ENCODE measurements at places on chromosomes 16 and 17. TPM values are rescaled to one million over a fixed set of nuclear protein-coding genes. Genes with fewer than 3 reads are reported as not detected.

Gene ZNF629
- 8.6 TPM for total RNA-seq

Gene MYH2
- not detected for total RNA-seq

Gene RPH3AL
- total RNA-seq, result 89.5 TPM

Gene AOC2
- total RNA-seq, result 1.0 TPM

Gene TBX6
- 1.8 TPM for total RNA-seq

DNA sequence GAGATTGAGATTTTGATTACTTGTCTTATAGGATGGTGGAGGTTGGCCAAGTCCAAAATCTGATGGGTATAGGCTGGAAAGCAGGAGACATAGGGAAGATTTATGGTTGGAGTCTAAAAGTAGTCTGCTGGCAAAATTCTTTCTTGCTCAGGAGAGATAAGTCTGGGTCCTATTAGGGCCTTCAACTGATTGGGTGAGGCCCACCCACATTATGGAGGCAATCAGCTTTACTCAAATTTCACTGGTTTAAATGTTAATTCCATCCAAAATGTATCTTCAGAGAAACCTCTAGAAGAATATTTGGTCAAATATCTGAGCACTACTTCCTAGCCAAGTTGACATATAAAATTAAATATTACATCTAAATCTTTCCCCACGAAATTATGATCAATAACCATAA is 31.7 kb upstream of the CDH8 start:
- no peaks in the 10 kb centered on the region for H3K36me3 ChIP-seq
- no peaks in the 10 kb centered on the region for H3K4me1 ChIP-seq
- no peak overlapping the region for H3K27ac ChIP-seq
- no peak for DNase-seq

DNA sequence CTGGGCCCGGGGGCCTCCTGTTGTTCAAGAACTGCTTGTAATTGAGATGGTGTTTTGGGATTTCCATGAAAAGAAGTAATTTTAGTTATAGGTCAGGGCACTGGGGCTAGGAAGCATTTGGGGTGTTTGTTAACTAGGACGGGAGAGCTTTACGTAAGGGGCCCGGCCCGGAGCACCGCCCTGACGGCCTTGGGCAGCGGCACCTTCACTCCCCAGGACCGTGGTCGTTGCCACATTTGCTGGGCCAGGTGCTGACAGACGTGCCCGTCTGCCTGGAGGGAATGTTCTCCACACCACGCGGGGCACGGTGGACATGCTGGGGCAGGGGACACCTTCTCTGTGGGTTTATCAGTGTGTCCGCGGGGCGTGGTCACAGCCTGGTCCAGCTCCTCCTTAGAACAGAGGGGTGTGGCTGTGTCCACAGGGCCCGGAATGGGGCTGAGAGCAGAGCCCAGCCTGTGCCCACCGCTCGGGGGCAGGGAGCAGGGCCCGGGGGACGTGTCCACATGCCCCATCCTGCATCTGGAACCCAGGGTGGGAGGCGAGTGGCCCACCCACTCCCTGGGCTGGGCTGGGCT is 57.7 kb downstream of the BAIAP2 start:
- H3K27me3 ChIP-seq, result no peaks in the 10 kb centered on the region
- H3K4me3 ChIP-seq, result no peak overlapping the region
- H3K27ac ChIP-seq, result no peak overlapping the region
- H3K36me3 ChIP-seq, result no peaks in the 10 kb centered on the region
- H3K4me1 ChIP-seq, result peaks cover 22% of the 10 kb centered on the region

DNA sequence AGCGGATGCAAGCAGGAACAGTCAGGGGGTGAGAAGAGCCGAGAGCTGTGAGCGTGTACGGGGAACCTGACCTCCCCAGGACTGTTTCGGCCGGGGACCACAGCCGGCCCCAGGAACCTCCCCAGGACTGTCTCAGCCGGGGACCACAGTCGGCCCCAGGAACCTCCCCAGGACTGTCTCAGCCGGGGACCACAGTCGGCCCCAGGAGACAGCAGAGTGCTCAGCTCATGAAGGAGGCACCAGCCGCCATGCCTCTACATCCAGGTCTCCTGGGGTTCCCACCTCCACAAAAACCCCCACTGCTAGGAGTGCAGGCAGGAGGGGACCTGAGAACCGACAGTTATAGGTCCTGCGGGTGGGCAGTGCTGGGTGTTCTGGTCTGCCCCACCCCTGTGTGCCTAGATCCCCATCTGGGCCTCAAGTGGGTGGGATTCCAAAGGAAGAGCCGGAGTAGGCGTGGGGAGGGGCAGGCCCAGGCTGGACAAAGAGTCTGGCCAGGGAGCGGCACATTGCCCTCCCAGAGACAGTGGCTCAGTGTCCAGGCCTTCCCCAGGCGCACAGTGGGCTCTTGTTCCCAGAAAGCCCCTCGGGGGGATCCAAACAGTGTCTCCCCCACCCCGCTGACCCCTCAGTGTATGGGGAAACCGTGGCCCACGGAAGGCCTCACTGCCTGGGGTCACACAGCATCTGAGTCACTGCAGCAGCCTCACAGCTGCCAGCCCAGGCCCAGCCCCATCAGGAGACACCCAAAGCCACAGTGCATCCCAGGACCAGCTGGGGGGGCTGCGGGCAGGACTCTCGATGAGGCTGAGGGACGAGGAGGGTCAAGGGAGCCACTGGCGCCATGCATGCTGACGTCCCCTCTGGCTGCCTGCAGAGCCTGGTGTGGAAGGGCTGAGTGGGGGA is 4.3 kb downstream of the RHBDF1 start:
- DNase-seq, result no peak
- H3K4me3 ChIP-seq, result no peak overlapping the region
- H3K27ac ChIP-seq, result no peak overlapping the region
- H3K36me3 ChIP-seq, result no peaks in the 10 kb centered on the region
- H3K4me1 ChIP-seq, result peaks cover 42% of the 10 kb centered on the region

DNA sequence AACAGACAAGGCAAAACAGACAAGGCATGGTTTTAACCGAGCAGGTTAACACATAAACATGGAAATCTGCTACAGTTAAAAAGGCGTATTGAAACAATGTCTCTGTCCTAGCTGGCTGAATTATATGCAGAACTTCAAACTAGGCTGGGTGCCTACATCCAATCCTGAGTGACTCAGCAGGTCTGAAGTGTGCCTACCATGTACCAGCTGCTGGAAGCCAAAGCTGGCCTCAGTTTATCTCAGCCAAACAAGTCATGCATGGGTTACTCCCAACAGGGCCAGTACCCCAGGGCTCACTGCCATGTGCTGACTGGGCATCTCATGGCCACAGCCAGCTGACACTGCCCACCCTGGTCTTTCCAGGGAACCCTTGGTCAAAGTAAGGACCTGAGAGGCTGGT is 4.0 kb downstream of the C1QBP start:
- H3K36me3 ChIP-seq, result no peaks in the 10 kb centered on the region
- no peak overlapping the region for H3K27ac ChIP-seq
- no peak overlapping the region for H3K4me3 ChIP-seq
- peaks cover 24% of the 10 kb centered on the region for H3K4me1 ChIP-seq
- no peak for DNase-seq
- H3K27me3 ChIP-seq, result no peaks in the 10 kb centered on the region

DNA sequence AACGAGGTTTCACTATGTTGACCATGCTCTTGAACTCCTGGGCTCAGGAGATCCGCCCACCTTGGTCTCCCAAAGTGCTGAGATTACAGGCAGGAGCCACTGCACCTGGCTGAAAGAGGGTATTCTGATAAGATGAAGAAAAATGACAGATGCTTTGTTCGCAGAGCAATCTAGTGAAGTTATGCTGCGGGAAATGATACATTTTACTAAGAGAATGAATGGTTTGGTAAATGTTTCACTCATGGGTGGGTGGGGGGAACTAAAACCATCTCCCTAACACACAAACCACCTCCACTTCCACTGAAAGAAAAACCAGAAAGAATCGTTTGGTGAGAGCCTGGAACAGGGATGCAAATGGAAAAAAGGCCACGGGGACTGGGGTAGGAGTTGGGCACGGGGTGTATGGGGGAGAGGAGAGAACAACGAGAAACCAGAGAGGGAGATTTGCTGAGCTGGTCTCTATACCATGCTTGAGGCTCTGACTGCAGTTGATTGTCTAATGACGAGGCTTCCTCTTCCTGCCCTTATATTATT is 19.0 kb upstream of the XYLT2 start:
- H3K27me3 ChIP-seq, result no peaks in the 10 kb centered on the region
- no peak overlapping the region for H3K4me3 ChIP-seq
- no peak for DNase-seq
- no peaks in the 10 kb centered on the region for H3K36me3 ChIP-seq

- peak; percentile 97 for DNase-seq
- H3K36me3 ChIP-seq, result no peaks in the 10 kb centered on the region
- peak overlapping the region; percentile 98 for H3K27ac ChIP-seq
Observed at GRCh38 chr16:31138621-31139578, 3.4 kb upstream of the PRSS8 start.

GRCh38 chr17:31295489-31295871 is 1.6 kb downstream of the OMG start:
- no peaks in the 10 kb centered on the region for H3K27me3 ChIP-seq
- no peaks in the 10 kb centered on the region for H3K36me3 ChIP-seq
- H3K4me1 ChIP-seq, result no peaks in the 10 kb centered on the region
- H3K27ac ChIP-seq, result no peak overlapping the region
- no peak for DNase-seq
- H3K4me3 ChIP-seq, result no peak overlapping the region

- no peak for DNase-seq
- no peak overlapping the region for H3K27ac ChIP-seq
- H3K4me1 ChIP-seq, result no peaks in the 10 kb centered on the region
- no peaks in the 10 kb centered on the region for H3K27me3 ChIP-seq
- no peaks in the 10 kb centered on the region for H3K36me3 ChIP-seq
Observed at GRCh38 chr16:13793841-13794409, 126.0 kb upstream of the ERCC4 start.

DNA sequence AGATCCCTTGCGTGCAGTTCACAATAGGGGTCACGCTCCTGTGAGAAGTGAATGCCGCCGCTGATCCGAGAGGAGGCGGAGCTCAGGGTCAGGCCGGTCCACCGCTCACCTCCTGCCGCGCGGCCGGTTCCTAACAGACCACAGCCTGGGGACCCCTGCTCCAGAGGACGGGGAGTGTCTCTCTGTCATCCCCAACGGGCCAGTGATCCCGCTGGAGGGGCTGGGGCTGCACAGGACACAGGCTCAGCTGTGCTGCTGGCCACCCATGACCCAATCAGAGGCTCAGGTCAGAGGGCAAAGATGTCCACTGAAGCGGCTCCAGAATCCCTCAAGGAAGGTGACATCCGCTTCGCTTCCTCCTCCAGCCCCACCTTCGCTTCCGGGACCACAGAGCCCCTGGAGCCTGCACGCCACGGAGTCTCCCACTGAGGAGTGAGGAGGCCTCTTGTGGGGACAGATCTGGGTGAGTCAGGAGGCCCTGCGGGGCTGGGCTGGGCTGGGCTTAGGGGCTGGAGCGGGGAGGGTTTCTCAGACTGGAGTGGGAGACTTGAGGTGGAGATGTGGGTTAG is 115.4 kb downstream of the METRNL start:
- no peak overlapping the region for H3K4me3 ChIP-seq
- no peak overlapping the region for H3K27ac ChIP-seq
- no peak for DNase-seq
- no peaks in the 10 kb centered on the region for H3K27me3 ChIP-seq

GRCh38 chr17:82799591-82799990 is 40.2 kb downstream of the ZNF750 start:
- H3K27me3 ChIP-seq, result no peaks in the 10 kb centered on the region
- H3K27ac ChIP-seq, result no peak overlapping the region
- no peak for DNase-seq
- H3K36me3 ChIP-seq, result no peaks in the 10 kb centered on the region

GRCh38 chr17:20920815-20921199 is 122.0 kb downstream of the USP22 start:
- H3K4me3 ChIP-seq, result no peak overlapping the region
- H3K4me1 ChIP-seq, result no peaks in the 10 kb centered on the region
- no peaks in the 10 kb centered on the region for H3K36me3 ChIP-seq
- H3K27ac ChIP-seq, result no peak overlapping the region
- no peak for DNase-seq
- no peaks in the 10 kb centered on the region for H3K27me3 ChIP-seq

- no peak overlapping the region for H3K4me3 ChIP-seq
- no peak for DNase-seq
- H3K4me1 ChIP-seq, result peaks cover 16% of the 10 kb centered on the region
- H3K36me3 ChIP-seq, result no peaks in the 10 kb centered on the region
- no peaks in the 10 kb centered on the region for H3K27me3 ChIP-seq
- H3K27ac ChIP-seq, result no peak overlapping the region
Observed at GRCh38 chr16:25045696-25046381, 30.7 kb upstream of the ARHGAP17 start.

DNA sequence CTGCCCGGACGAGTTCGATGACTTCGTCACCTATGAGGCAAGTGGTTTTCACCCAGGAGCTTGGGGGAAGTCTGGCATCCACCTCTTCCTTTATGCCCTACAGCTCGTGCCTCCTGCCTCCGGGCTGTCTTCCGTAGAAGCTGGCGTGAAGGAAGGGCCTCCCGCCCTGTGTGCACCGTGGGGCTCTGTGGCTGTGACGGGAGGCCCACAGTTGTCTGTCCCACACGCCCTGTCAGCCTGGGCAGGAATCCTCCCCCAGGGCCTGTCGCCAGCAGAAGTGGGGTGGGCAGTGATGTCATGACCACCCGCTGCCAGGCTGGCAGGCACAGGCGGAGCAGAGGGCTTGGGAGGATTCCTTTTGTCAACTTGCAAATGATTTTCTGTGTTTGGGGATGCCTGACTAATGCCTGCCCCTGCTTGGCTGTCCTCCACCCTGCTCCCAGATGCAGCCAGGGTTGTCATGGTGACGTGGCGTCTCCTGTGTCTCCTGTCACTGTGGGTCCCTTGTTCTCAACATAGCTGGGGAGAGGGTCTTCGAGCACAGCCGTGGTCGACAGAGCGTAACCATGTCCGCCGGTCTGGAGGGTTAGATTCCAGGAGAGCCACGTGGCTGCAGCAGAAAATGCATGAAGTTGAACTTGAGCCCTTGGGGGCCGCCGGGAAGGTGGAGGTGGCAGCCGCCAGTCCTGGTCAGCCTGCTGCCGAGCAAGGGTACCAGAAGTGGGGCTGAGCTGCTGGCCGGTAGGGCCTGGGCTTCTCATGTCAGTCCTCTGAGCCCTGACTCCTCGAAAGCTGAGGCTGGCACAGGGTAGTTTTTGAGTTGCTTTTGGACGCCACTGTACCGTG is 46.1 kb downstream of the RAB11FIP3 start:
- DNase-seq, result no peak
- no peak overlapping the region for H3K4me3 ChIP-seq
- no peaks in the 10 kb centered on the region for H3K27me3 ChIP-seq
- H3K27ac ChIP-seq, result no peak overlapping the region
- H3K4me1 ChIP-seq, result peaks cover 15% of the 10 kb centered on the region

Data from body of pancreas (tissue), 4 donors.